ENCODE measurements at places on chromosomes 11 and 22. TPM values are rescaled to one million over a fixed set of nuclear protein-coding genes. Genes with fewer than 3 reads are reported as not detected.
A peak's percentile ranks its signal among the peaks of the same experiment; 100 is the strongest.

- no peaks in the 10 kb centered on the region for H3K27me3 ChIP-seq
- H3K4me1 ChIP-seq: no peaks in the 10 kb centered on the region
- no peak overlapping the region for H3K4me3 ChIP-seq
- no peaks in the 10 kb centered on the region for H3K36me3 ChIP-seq
Observed at GRCh38 chr11:117511483-117511930, 183.9 kb downstream of the CEP164 start.

Gene MAP6
- total RNA-seq: 2.6 TPM

DNA sequence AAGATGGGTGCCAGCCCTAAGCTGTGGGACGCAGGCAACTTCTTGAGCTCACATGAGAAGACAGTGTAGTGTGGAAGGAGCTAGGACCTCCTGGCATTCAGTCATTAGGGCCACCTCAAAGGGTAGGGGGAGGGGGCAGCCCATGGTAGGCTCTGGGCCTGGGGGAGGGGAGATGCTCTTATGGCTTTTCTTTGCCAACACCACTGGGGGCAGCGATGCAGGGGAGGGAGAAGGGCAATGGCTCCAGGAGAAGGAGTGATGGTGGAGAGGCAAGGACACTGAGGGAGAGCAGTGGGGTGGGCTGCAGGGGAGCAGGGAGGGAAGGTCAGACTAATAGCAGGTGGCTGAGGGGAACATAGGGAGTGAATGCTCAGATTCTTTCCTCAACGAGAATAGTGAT is 63.3 kb upstream of the SUSD2 start:
- peaks cover 4% of the 10 kb centered on the region for H3K36me3 ChIP-seq
- no peak overlapping the region for H3K4me3 ChIP-seq
- H3K4me1 ChIP-seq: no peaks in the 10 kb centered on the region
- no peak for DNase-seq
- no peak overlapping the region for H3K27ac ChIP-seq
- H3K27me3 ChIP-seq: no peaks in the 10 kb centered on the region

Gene MUC5B
- 285 TPM for total RNA-seq

Gene FREY1
- not detected for total RNA-seq

Gene KRTAP5-2
- total RNA-seq: not detected

GRCh38 chr11:121417055-121417551 is 35.0 kb upstream of the SORL1 start:
- H3K27ac ChIP-seq: peak overlapping the region; percentile 68
- no peaks in the 10 kb centered on the region for H3K27me3 ChIP-seq
- no peak overlapping the region for H3K4me3 ChIP-seq
